H1 (cell line): ENCODE measurements at places on chromosomes 16 and 17. TPM values are rescaled to one million over a fixed set of nuclear protein-coding genes. Genes with fewer than 3 reads are reported as not detected.

DNA sequence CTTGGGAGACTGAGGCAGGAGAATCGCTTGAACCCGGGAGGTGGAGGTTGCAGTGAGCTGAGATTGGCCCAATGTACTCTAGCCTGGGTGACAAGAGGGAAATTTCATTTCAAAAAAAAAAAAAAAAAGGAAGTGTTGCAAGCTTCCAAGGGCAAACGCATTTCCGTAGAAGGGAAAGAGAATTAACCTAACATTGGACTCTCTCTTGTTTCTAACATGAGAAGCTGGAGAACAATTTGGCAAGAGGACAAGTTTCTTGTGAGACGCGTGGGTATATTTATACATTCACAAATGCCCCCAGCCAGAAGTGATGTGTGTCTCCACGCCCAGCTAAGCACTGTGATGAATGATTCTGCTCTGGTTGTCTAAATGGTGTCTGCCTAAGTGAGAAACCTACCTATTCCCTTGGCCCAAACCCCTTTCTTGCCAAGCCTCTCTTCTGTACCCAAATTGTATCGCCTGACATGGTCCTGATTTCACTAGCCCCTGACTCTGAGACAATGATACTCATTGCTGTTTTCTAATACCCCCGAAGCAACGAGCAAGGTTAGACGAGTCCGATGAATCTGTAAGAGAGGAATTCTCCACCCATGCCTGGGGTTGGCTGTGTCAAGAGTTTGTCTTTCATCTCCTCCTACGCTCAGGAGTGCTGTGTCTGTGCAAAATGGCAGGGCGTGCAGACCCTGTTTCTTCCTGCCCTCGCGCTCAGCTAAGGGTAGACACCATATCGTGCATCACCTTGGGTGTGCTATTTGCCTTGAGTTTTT is 14.2 kb upstream of the ST6GALNAC2 start:
- no peak overlapping the region for H3K4me3 ChIP-seq
- no peak for DNase-seq
- no peaks in the 10 kb centered on the region for H3K4me1 ChIP-seq
- H3K27ac ChIP-seq: no peak overlapping the region
- no peaks in the 10 kb centered on the region for H3K27me3 ChIP-seq

- peak overlapping the region; percentile 71 for H3K4me3 ChIP-seq
- peaks cover 35% of the 10 kb centered on the region for H3K4me1 ChIP-seq
- no peaks in the 10 kb centered on the region for H3K36me3 ChIP-seq
Observed at GRCh38 chr17:29591146-29591736, 1.7 kb upstream of the ANKRD13B start.

DNA sequence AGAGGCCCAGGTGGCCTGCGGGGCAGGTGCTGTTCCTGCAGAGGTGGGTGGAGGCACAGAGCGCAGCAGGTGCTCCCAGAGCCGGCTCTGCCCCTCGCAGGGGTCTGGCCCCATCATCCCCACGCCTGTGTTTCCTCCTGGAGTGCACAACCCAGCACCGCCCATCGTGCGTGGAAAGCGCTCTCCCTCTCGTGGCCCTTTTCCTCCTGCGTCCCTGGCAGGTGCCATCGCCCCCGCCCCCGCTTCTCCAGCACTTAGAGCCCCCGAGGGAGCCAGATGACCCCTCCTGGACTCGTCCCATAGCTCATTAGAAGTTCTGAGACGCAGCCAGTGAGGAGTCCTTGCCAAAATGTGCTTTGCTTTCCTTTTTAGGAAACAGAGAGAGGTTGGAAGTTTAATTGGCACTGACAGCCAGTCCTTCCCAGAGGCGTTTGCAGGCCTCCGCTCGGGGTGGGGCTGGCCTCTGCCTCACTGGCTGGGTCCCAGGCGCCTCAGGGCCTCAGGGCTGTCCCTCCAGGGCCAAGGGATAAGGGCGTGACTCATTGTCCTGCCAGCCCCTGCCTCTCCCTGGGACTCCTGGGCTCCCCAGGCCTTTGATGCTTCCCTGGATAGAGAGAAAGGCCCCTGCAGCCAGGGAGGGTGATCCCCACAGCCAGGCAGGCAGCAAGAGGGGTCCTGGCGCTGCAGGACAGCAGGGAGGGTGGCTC is 32.2 kb upstream of the CHMP6 start:
- no peak overlapping the region for H3K4me3 ChIP-seq
- H3K4me1 ChIP-seq: no peaks in the 10 kb centered on the region
- no peak for DNase-seq

DNA sequence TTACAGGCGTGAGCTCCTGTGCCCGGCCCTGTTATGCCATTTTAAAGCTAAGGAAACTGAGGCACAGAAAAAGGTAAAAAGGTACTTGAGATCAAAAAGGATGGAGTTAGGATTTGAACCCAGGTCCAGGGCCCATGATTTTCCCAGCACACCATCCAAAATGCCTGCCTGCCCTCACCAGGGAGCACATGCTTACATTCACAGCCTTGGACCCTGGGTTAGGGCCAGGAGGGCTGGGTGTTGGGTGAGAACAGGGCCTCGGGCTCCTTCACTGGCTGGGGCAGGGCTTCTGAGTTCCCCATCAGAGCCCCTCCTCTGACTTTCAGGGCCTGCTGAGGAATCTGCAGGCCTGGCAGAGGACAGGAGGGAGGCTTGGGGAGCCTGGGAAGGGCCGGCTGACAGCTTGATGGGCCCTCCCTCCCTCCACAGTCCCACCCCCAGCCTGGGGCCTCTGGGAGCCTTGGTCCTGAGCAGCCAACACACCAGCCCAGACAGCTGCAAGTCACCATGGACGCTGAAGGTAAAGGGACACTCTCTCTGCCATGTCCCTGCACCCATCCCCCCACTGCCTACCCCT is at the start of gene QPRT:
TSS of gene QPRT (plus strand) at position 490 of the 577 bp plus-strand sequence. CDS start at position 508, 18 bp downstream.
- peak within 1 kb of the TSS; percentile 91 for H3K27ac ChIP-seq
- H3K36me3 ChIP-seq: no peaks in the 10 kb centered on the region

GRCh38 chr16:24255456-24256371 is at the start of gene CACNG3:
Gene CACNG3, plus strand, starts transcription at chr16:24256335. Its CDS starts 420 bp downstream, at chr16:24256755.
- peaks cover 20% of the 10 kb centered on the region for H3K27me3 ChIP-seq
- H3K36me3 ChIP-seq: no peaks in the 10 kb centered on the region
- peaks cover 4% of the 10 kb centered on the region; the same call in 1 of the 2 replicates for H3K4me1 ChIP-seq

GRCh38 chr16:53822936-53823529 is 119.1 kb downstream of the FTO start:
- H3K4me1 ChIP-seq: no peaks in the 10 kb centered on the region
- DNase-seq: no peak
- no peak overlapping the region for H3K4me3 ChIP-seq
- no peaks in the 10 kb centered on the region for H3K27me3 ChIP-seq
- H3K36me3 ChIP-seq: no peaks in the 10 kb centered on the region

Gene ZNRF1
- polyA plus RNA-seq: 33.5 and 42.5 TPM in 2 replicates

Gene C16orf46
- 0.48 and 0.52 TPM in 2 replicates for polyA plus RNA-seq

Gene NLGN2
- polyA plus RNA-seq: 21.2 and 45.6 TPM in 2 replicates
